OCI-M1 (cell line): ENCODE measurements at places on chromosomes 3 and 15.

- peak; percentile 53 for DNase-seq
Measured at GRCh38 chr15:67067930-67068551, 2.6 kb downstream of the SMAD3 start.

DNA sequence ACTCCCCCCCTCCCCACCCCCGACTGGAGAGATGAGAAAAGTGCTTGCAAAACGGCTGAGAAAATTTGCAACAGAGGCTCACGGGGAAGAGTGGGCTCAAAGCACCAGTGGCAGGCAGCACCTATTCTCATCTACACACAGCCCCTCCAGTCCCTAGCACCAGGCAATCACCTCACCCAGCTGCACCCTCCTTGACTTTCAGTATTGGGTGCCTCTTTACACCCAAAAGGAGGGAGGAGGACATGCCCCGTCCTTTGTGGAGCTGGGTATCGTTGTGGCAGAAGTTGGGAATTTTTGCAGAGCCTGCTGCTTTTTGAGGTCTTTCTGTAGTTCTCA, 182.8 kb upstream of the TOPAZ1 start:
- DNase-seq: no peak

GRCh38 chr3:126154391-126155279, 25.8 kb downstream of the ALDH1L1 start:
- DNase-seq: no peak

GRCh38 chr15:67564021-67564967, 21.8 kb downstream of the MAP2K5 start:
- DNase-seq: no peak

GRCh38 chr3:63921741-63922482, 9.7 kb upstream of the SCAANT1 start:
- peak; percentile 74 for DNase-seq

DNA sequence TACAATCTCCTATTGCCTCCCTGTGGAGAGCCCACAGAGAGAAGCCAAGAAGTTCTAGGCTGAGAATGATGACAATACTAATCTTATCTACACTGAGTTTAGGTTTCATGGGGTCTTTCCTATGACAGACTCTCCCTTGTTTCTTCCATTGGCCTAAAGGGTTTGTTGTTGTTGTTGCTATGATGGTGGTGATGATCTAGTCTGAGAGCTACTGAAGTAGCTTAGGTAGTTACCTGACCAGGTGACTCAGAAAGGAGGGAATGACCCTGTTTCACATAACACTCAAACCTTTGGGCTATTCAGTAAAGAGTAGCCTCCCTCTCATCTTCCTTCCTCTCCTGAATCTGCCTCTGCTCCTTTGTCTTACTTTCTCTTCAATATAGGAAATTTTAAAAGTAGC, 170.2 kb downstream of the GMNC start:
- DNase-seq: peak; percentile 4

DNA sequence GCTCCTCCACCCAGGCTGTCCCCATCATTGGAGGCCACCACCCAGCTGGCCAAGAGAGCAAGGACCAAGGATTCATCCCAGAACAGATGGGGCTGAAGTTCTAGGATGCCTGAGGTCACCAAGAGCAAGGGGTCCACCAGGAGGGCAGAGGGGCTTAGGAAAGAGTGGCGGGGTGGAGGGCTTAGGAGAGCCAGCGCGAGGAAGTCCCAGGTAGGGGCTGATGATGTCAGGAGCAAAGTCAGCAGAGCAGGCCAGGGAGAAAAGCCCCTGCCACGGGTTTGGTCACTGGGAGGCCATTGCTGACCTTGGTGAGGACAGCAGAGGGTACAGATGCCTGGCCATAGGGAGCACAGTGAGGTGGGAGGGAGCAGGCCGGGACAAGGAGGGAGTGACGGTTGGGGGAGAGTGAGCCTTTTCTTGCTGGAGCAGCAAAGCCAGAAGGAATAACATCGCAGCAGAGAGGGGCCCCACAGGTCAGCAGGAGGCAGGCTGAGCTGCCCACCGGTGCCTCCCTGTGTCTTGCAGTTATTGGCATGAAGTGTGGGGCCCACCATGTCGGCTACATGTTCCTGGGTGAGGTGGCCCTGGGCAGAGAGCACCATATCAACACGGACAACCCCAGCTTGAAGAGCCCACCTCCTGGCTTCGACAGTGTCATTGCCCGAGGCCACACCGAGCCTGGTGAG, 5.2 kb downstream of the PARP3 start:
- no peak for DNase-seq

DNA sequence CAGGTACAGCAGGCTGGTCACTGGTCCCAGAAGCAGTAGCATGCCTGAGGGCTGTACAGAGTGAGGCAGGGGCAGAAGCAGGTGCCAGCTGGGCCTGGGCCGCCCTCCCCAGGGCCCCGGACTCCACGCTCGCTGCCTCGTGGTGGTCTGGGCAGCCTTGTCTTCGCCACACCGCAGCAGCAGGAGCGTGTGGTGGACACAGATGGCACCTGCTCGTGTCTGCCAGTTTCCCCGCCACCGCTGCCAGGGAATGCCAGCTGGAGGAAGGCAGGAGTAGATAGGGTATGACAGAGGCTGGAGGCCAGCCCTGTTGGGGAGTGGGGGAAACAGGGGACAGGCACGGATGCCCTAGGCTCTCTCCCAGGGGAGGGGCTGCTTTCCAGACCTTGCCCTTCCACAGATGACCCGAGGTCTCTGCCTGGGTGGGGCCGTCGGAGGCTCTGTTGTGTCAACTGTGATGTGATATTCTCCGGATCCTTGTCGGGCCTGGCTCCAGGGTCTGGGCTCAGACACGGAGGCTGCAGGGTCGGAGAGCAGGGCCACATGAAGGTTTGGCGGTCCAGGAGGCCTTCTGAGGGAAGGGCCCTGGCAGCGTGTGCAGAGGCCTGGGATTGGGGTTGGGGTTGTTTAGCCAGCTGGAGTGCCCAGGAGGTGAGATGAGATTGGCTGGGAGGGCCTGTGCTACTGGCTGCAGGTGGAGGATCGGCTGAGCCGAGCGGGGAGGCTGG, 33.6 kb downstream of the GOLGA6L10 start:
- no peak for DNase-seq

GRCh38 chr3:11558918-11559815, 84.5 kb downstream of the VGLL4 start:
- no peak for DNase-seq

GRCh38 chr3:103173940-103174339, 739.1 kb downstream of the ZPLD1 start:
- no peak for DNase-seq

DNA sequence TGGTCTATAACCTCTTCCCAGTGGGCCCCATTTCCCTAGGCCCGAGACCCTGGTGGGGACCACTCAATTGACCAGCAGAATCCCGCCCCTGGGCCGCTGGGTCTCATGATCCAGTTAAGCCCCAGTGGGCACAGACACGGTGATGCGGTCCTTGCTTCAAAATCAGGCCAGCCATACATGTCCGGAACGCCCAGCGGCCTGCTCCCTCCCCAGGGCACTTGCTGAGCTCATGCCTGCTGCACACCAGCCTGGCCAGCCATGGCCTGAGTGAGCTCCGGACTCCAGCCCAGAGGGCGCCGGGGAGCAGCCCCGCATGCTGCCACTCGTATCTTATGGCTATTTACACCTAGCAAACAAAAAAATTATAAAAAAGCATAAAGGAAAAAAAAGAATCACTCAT, 34.4 kb upstream of the IQSEC1 start:
- DNase-seq: no peak

- DNase-seq: no peak
Measured at GRCh38 chr3:120324190-120324589, 25.0 kb downstream of the LRRC58 start.

- no peak for DNase-seq
Measured at GRCh38 chr15:50813089-50813488, 47.6 kb upstream of the SPPL2A start.

- DNase-seq: no peak
Measured at GRCh38 chr15:39381517-39381916, 199.4 kb upstream of the THBS1 start.

- DNase-seq: no peak
Measured at GRCh38 chr3:39106281-39106811, 1.1 kb downstream of the GORASP1 start.

DNA sequence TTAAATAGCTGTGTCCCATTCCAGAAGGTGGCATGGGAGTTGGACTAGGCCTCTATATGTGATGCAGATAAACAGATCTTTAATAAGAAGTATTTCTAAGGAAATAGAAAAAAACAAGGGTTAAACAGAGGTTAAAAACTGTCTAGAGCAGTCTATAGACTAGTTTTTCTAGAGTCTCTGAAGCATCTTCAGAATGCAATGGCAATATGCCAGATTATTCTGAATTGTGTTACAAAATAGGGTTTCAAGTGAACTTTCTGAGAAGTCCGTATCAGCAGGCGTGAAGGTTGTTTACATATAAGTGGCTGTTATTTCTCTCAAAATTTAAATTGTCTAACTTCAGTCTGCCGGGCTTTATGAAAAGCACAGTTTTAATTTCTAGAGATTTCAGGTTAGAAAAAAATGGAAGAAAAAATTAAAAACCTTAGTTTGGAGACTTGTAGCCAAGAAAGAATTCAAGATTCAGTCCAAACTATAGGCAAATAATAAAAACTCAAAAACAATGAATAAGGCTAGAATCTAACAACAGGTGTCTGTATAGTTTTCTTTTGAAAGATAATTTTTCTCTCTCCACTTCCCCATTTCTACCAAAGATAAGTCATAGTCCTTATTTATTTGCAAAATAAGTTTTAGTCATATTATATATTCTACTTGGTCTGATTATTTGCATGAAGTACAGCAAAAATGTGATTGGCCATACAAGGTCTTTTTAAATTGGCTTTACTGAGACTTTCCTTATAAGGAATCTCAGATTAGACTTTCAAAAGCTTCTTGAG, 55.2 kb downstream of the OSTN start:
- DNase-seq: no peak

DNA sequence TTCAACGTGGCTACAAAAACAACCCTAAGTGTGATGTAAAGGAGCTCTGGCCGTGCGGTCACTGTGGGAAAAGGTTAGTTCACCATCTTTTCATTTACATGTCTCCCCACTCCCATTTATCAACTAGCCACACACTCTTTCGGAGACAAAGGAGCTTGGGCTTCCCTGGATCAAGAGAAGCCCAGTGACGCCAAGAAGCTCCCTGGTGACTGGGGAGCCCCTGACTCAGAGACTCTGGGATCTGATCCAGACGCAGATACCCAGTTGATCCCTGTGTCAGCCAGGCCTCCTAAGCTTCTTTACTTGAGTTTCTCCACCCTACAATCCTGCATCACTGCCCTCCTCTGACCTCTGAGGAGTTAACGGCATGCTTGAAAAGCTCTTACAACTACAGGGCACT, 43.9 kb downstream of the HEG1 start:
- no peak for DNase-seq

DNA sequence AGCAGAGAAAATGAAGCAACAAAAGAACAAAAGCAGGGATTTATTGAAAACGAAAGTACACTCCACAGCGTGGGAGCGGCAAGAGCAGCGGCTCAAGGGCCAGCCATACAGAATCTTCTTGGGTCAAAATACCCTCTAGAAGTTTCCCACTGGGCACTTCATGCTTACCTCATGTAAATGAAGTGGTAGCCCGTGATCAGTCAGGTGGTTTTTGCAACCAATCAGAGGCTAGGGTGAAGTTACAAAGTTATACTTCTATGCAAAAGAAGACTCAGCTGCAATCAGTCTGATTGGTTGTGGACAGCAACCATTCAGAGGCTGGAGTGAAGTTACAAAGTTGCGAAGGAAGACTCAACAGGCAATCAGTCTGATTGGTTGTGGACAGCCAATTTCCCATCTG, 37.8 kb upstream of the TRH start:
- peak; percentile 87 for DNase-seq

GRCh38 chr15:71806452-71806931, 3.9 kb upstream of the NR2E3 start:
- peak; percentile 16 for DNase-seq

DNA sequence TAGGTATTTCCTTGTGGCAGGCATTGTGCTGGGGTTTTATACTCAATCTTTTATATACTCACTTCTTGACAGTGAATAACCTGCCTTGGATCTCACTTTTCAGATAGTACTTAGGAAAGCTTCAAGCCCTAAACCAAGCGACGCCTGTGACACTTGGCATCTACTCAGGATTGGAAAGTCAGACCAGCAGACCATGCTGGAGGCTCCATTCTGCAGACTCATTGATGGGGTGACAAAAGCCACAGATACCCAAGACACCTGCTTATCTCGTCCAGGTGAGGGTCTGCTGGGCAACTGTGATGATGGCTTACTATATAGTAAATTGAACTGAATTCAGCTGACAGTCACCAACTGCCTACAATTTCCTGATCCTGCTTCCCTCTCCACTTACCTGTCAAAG, 79.4 kb upstream of the MRPS22 start:
- no peak for DNase-seq

- no peak for DNase-seq
Measured at GRCh38 chr3:32471246-32471645, 31.4 kb downstream of the CMTM6 start.

DNA sequence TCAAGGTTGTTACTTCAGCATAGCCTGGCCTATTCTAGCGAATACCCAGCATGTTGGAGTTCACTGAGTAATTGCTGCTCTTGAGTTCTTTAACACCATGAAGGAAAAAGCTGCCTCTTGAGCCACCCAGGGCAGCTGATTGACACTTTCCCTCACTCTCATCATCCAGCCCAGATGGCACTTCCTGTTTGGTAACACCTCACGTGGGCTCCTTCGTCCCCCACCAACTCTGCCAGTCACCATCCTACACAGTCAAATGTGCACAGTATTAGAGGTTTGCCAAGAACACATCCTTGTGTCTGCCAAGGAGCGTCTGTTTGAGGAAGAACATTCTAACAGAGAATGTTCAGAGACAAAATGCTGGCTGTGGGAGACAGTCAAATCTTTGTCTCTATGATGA, 266.3 kb downstream of the RPLP1 start:
- no peak for DNase-seq

DNA sequence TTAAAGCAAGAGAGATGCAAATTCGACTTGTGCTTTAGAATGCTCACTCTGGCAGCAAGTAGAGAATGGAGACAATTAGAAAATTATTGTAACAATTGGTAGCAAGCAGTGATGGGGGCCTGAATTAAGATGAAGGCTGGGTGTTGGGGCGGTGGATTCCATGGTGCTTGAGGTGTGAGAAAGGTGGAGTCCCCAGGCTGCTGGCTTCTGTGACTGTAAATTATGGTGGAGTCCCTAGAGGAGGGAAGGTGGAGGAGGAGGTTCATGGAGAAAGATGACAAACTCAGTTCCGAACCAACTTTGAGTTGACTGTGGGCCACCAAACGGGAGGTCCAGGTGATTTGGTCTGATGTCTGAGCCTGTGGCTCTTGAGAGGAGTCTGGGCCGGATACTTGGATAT, 10.7 kb upstream of the SMAD3 start:
- no peak for DNase-seq

DNA sequence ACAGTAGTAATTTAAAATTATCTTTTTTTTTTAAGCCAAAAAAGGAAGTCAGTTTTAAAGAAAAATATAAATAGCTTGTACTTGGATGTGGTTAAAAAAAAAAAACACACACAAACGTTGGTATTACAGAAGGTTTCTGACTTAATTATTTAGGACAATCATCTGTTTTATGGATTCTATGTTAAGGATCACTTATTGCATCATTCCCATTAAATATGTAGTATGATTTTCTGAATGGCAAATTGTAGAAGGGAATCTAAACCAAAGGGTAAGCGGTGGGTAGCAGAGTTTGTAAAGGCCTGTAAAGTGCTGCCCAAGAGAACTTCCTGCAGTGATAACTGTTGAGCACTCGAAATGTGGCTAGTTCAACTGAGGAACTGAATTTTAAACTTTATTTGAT, 8.0 kb downstream of the SENP2 start:
- no peak for DNase-seq
